EL (cell line): ENCODE measurements at places on chromosomes 4 and X.
A peak's percentile ranks its signal among the peaks of the same experiment; 100 is the strongest.

- DNase-seq: no peak
Observed at GRCh38 chr4:8399298-8399697, 41.2 kb downstream of the ACOX3 start.

- DNase-seq: no peak
Observed at GRCh38 chr4:57764856-57765255, 654.7 kb upstream of the IGFBP7 start.

DNA sequence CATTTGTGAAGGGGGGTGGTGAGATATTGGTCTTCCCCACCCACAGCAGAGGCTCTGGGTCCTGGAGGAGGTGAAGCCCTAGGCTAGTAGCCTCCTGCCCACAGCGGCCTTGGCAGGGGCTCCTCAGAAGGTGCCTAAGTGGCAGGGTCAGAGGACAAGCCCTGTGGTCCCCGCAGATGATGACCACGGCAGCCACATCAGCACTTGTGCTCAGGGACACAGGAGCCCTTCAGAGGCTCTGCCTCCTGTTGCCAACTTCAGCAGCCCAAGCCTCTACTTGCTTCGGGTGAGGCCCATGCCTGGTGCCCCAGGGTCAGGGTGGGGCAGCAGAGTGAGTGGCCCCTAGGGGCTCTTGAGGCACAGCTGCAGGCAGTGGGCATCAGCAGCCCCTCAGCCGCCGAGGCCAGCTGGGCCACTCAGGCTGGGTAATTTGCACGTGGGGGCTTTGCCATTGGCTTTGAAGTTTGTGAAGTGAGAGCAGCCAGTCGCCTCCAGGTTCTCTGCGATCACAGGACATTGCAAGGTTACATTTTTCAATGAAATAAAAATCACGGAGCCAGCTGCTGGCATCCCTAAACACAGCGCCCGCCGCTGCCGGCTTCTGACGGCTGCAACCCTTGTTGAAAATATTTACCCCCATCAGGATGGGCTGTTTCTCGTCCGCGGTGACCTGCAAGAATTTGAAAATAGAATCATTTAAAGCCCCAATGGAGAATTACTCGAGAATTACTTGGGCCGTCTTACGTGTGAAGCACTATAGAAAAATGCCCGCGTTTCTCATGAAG, 108.5 kb downstream of the HMX1 start:
- no peak for DNase-seq

GRCh38 chrX:15815779-15816437, 25.6 kb downstream of the ZRSR2 start:
- peak; percentile 3 for DNase-seq

DNA sequence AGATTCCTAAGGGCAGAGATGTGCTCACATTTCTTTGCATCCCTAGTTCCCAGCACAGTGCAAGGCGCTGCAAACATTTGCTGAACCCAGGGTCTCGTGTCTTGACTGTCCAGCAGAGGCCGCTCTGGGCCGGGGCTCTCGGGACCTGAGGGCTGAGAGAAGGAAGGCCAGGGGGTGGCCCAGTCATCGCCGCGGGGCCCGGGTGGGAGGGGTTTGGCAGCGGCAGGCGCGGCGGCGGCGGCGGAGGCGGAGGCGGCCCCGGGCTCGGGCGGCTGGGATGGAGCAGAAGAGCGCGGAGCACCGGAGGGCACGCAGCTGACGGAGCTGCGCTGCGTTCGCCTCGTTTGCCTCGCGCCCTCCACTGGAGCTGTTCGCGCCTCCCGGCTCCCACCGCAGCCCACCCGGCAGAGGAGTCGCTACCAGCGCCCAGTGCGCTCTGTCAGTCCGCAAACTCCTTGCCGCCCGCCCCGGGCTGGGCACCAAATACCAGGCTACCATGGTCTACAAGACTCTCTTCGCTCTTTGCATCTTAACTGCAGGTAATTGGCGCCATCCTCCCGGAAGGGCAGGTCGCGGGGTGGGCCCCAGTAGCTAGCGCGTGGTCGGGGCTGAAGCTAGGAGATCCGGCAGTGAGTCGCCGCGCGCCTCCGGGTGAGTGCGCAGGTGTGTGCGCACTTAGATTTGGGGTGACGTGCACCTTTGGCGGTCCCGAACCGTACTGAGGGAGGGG, at the start of gene PARM1:
Gene PARM1 (plus strand): TSS at position 285 of the 730 bp plus-strand sequence. CDS start 212 bp downstream, at position 497.
- DNase-seq: peak; percentile 75

DNA sequence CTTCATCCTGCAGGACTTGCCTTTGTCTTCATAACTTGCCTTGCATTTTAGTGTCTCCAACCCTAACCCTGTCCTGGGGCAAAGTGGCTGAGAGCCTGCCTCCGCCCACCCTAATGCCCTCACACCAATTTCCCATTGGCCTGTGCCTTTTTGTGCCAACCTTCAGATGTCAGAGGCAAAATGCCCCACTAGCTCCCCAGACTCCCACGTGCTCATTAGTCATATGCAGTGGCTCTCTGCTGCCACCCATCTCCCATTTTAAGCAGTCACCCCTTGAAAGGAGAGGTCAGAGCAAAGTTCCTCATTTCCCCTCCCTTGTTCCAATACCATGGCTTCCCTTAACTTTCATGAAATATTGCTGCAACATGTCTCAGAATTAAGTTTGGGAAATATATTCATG, 74.8 kb upstream of the PASD1 start:
- peak; percentile 5 for DNase-seq

DNA sequence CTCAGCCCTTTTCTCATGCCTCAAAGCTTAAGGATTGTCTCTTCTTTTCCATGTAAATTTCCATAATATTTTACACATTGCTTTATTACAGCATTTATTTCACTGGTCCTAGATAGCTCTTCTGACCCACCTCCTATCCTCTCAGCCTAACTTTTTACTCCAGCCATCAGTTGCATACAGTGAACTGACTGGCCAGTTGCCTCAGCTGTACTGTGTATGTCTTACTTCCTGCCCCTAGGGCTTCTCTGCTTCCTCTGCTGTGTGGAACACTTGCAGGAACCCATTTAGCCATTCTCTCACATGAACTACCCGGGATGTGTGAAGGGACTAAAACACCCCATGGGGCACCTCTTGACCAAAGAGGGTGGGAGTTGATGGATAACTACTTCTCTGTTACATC, 18.0 kb downstream of the C4orf33 start:
- DNase-seq: no peak

GRCh38 chrX:13763489-13763888, 28.9 kb downstream of the OFD1 start:
- no peak for DNase-seq

- no peak for DNase-seq
Observed at GRCh38 chrX:129956765-129957164, 25.7 kb upstream of the BCORL1 start.

DNA sequence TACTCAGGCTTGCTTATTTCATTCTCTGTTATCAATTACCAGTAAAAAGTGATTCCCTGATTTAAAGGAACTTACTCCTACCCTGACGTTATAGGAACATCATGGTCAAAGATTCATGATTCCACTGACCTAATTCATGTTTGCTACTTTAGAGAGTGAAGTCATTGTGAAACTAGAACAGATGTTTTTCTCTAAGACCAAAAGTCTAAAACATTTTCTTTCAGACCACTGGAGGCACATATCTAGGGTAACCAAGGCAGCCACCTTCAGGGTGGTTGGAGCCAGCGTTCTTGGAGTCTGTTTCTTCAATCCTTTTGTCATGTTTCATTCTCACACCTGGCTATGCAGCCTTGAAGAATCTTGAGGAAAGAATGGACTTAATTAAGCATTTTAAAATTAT, 77.8 kb downstream of the GALNTL6 start:
- DNase-seq: no peak

DNA sequence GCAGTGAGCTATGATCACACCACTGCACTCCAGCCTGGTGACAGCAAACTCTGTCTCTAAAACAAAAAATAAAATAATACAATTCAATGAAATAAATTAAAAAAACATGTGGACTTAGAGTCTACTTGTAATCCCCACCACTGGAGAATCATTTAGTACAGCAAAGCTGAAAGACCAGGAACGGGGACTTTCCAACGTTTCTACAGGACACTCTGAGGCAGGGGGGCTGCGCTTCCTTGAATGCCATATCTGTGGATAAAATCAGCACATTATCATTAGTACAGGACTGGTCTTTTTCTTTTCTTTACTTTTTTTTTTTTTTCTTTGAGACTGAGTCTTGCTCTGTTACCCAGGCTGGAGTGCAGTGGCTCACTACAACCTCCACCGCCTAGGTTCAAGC, 124.8 kb downstream of the MXRA5 start:
- no peak for DNase-seq

GRCh38 chrX:109448282-109448938, 33.5 kb downstream of the GUCY2F start:
- DNase-seq: no peak

DNA sequence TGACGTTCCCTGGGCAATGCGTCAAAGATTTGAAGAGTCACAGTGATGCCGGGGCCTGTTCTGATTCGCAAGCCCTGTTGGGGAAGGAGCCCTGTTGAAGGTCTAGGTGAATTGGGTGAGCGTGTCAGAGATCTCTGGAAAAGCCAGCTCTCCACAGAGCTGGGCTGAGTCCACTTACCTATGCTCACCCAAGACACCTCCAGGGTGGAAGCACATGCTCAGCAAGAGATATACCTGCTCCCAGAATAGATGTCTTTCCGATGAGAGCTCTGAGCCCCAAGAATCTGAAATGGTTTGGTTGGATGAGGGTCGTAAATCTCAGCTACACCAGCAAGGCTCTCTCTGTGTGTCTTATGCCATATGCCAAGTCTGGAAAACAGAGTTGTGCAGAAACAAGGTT, 1.7 kb downstream of the GABRQ start:
- no peak for DNase-seq

- DNase-seq: no peak
Observed at GRCh38 chrX:19375546-19375945, 31.8 kb downstream of the PDHA1 start.

DNA sequence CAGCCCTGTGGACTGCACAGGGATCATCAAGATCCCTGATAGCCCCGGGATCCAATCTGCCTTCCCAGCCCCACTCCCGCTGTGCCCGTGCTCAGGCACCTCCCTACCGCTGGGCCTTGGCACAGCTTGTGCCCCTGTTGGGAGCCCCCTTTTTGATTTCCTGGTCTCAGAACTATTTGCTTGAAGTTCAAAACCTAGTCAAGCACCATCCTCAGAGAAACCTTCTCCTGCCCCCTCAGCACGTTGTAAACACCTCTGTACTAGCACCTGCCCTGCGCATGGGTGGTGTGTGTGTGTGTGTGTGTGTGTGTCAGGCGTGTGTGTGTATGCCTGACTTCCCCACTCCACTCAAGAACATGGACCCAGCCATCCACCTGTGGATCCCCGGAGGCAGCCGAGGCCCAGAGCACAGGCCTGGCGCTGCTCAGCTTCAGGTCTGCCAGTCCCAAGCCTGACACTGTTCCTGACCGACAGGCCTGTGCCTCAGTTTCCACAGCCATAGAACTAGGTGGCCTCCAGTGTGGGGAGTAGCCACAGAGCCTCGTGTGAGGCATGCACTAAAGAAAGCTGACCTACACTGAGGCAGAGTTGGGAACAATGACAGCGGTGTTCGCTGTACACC, 65.5 kb downstream of the ADRA2C start:
- no peak for DNase-seq

DNA sequence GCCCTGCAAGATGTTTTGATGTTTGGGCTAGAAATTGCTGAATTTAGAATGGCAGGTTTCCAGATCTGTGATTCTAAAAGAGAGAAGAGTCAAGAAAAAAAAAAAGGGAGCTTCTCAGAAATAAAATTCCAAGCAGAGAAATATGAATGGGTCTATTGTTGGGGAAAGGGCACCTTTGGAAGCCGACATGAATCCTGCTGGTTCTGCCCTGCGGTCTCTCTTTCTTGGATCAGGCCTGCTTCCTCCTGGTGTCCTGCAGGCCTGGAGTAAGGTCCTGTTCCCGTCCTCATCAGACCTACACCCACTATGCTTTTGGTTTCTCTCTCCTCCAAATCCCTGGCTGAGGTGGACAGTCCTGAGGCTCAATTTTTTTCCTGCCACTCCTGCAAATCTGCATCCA, 109.8 kb upstream of the TRIM2 start:
- DNase-seq: no peak

- DNase-seq: no peak
Observed at GRCh38 chr4:55143858-55144257, 18.5 kb upstream of the KDR start.

GRCh38 chr4:124948976-124949597, 236.6 kb upstream of the ANKRD50 start:
- peak; percentile 47 for DNase-seq

DNA sequence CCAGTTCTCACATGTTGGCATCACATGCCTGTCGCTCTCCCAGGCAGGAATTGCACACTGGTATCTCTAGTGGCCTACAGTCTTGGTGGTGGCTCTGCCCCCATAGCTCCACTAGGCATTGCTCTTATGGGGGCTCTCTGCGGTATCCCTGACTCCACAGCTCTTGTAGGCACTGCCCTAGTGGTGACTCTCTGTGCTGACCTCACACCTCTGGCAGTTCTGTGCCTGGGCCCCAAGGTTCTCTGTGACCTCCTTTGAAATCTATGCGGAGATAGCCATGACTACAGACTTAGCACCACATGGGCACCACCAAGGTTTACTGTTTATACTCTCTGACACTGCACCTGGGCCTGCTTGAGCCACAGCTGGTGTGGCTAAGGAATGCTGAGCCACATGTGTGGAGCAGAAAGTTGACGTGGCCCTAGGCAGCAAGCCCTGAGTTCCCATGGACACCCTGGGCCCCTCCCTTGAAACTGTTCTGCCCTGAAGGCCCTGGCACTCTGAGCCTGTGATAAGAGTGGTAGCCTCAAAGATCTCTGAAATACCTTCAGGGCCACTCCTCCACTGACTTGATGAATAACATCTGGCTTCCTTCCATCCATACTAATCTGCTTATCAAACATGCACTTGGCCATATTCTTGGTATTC, 8.0 kb downstream of the SLC9B1 start:
- peak; percentile 40 for DNase-seq

DNA sequence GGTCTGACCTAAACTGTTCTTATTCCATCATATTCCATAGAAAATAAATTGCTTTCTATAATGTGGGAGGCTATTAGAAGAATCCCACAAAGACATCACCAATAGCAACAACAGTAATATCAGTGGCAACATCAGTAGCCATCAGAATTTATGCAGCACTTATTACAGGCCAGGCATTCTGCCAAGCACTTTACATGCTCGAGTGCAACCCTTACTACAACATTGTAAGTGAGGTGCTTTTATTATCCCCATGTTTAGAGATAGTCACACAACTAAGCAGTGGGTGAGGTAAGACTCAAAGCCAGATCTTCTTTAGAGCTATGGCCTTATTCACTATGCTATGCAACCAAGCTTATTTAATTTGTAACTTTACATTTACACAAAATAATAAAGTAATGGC, 317.1 kb upstream of the BMP3 start:
- DNase-seq: no peak

GRCh38 chr4:167290678-167291077, 56.4 kb upstream of the SPOCK3 start:
- DNase-seq: no peak

GRCh38 chr4:126445596-126445995, 1130.8 kb downstream of the FAT4 start:
- DNase-seq: no peak

DNA sequence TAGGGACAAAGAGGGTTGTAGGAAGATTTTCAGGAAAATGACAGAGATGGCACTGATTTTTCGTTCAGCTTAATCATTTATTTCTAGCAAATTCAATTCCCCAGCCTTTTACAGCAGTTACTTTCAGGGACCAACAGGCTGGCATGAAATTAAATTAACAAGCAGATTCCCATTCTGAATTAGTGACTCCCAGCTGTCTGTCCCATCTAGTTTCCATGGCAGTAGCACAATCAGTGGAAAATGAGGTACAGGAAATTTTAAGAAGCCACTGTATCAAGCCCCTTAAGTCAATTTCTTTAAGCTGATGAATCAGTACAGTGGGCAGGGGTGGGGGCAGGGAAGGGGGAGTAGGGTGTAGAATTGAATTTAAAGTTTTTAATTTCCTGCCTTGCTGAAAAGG, 121.1 kb upstream of the TEX13C start:
- no peak for DNase-seq

GRCh38 chr4:81505004-81505598, 33.4 kb upstream of the RASGEF1B start:
- DNase-seq: no peak
